ENCODE measurements at places on chromosomes 4 and X.

DNA sequence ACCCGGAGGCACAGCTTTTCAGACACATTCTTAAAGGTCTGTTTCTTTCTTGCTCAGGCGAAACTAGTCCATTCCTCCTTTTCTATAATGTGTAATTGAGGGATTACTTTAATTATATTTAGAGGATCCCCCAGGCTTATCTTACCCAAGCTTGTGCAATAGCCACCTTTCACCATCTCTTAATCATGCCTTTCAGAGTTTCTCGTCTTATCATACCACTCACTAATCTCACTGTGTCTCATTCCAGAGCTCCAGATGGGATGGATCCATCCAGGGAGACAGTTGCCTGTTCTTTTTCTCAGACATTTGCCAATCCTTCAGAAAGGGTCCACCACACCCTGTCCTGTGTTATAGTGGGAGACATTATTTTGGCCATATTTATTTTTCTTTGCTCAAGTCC, 12.5 kb downstream of the SPARCL1 start:
- no peak for DNase-seq

GRCh38 chrX:3603026-3603661, 110.3 kb downstream of the PRKX start:
- DNase-seq, result no peak

- no peak for DNase-seq
These were observed 58.8 kb upstream of the TRPC3 start for GRCh38 chr4:122010610-122011009.

DNA sequence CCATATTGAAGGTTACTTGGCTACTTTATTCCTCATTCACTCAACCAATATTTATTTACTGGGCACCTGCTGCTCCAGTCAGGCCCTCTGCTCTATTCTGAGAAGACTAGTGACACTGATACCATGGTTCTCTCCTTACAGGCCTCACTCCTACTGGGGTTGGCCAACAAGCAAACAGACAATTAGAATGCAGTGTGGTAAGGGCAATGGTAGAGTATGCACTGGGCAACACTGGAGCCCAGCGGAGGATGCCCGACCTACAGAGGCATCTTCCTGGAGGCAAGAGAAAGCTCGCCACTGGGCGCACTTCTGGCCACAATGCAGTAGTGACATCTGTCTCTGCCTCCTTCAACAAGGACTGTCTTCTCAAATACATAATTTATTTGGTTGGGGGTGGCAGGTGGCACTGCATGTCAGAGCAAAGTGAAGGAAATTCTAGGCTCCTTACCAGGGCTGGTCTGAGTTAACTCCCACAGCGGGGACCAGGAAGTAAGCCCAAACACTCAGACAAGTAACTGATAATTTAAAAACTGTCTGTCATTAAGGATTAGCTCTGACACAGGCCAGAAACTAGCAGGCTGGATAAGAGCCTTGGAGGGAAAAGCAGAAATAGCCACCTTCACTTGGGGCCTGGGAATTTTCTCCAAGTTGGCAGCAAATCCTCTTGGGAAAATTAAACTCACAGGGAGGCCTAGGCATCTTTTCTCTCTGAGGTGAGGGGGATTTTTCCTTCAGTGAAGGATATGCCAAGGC, 150.7 kb upstream of the EOLA2 start:
- DNase-seq, result no peak

DNA sequence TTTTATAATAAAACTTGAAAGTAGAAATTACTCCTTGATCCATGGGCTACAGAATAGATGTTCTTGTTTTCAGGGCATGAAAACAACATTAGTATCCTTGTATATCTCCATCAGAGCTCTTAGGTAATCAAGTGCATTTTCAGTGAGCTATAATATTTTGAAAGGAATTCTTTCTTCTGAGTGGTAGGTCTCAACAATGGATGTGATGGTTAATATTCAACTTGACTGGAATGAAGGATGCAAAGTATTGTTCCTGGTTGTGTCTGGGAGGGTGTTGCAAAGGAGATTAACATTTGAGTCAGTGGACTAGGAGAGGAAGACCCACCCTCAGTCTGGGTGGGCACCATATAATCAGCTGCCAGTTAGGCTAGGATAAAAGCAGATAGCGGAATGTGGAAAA, 100.1 kb downstream of the LCORL start:
- DNase-seq, result no peak

DNA sequence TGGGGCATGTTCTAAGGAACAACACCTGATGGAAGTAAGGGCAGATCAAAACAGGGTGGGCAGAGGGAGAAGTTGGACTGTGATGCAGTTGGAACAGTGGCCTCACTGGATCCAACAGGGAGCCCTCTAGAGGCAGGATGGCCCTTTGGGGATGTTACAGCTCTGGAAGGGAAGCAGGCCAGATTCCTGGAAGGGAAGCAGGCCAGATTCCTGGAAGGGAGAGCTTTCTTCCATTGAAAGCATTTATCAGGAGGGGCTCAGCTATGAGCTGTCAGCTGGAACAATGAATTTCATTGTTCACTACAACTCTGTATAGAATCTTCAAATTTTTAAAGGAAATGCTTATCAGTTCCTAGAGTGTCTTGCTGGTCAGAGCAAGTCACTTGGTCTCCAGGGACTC, 17.7 kb downstream of the IL15 start:
- DNase-seq, result no peak

- no peak for DNase-seq
These were observed 152.9 kb downstream of the PTTG2 start for GRCh38 chr4:38113132-38113531.

- no peak for DNase-seq
These were observed 63.5 kb downstream of the GEMIN8 start for GRCh38 chrX:13966071-13966792.

- DNase-seq, result no peak
These were observed 14.1 kb downstream of the CD40LG start for GRCh38 chrX:136662104-136662503.

DNA sequence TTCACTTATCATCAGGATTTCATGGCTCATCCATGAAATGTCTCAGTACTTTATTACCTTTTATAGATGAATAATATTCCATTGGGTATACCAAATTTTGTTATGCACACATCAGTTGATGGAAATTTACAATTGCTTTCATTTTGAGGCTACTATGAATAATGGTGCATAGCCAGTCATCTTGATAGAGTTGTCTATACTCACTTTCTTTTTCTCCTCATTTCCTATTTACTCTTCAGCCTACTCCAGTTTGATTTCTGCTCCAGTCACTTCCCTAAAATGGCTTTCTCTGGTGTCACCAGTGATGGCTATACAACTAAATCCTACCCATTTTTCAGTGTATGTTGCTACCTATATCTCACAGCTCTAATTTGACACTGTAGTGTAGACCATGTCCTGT, 743.5 kb upstream of the MAGEB2 start:
- no peak for DNase-seq

DNA sequence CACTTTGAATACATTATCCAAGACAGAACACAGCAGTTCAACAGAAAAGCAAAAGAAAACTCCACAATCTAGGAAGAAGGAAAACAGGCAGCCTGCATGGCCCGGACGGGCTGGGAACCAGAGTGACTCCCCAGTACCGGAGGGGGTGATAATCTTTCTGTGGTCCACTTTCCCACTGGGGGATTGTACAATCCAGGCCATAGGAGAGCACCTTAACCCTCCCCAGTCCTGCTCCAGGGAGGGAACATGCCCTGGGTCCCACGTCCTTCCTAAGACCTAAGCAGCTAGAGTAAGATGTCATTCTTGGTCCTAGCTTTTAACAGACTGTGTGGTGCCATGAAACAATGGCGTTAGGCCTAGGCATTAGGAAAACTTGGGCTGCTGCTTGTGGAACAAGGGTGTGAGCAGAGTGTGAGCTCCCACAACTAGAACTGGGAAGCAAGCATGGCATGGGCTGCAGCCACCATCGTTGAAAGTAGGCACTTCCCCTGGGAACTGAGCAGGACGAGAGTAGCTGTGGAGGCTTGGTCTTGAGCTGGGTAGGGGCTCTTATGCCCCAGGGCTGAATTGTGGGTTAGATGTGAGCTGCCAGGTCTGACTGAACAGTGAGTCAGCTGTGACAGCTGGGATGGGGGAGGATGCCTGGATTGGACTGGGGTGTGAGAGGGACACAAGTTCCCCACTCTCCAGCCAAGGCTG, 42.4 kb downstream of the NAT8L start:
- no peak for DNase-seq

- DNase-seq, result no peak
These were observed 83.2 kb upstream of the USP9X start for GRCh38 chrX:41002026-41002425.

- DNase-seq, result no peak
These were observed 82.1 kb downstream of the MAGEB10 start for GRCh38 chrX:27889878-27890277.

DNA sequence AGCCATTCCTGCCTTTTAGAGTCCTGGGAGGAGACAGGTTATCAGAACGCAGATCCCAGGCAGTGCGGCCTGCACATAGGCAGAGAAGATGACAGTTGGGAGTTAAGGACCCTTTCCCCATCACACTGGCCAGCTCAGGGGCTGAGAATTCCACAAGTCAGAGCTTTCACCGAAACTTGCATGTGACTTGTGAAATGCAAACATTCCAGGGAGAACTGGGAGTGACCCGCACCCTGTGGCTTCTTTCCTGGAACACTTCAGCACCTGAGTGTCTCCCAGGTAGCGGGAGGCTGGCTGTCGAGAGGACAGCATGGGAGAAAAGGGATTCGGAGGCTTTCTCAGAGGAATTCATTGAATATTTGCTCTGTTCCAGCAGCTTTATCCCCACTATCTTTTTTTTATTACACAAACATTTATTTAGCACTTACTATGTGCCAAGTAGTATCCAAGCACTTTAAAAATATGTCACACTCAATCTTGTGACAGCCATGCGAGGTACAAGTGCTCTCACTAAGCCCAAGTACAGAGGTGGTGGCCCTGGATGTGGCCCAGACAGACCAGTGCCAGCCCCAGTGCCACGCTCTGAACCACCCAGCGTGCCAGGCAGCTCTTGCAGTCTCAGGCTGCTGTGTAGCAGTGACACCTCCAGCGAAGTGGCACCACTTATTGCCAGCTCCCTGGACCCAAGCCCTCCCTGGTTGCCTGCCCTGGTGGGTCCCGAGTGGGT, 100.5 kb downstream of the PHKA2 start:
- no peak for DNase-seq

DNA sequence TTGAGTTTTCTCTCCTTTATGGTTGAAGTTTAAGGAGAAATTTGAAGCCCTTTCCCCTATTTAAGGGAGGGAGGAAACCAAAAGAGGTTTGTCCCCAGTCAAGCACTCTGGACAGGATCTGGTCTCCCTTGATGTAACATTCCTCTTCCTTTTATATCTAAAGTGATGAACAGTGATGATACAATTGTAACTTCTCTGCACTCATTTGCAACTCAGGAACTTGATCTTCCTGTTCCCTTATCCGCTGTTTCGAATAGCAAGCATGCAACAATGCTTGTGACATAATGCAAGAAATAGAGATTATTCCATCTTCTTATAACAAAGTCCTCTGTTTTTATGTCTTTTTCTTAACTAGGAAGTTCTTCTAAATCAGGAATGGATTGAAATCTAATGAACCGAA, 18.3 kb downstream of the ALPK1 start:
- DNase-seq, result no peak

GRCh38 chr4:163493643-163494359, 689 bp upstream of the TMA16 start:
- no peak for DNase-seq

- no peak for DNase-seq
These were observed 13.2 kb downstream of the CLDN34 start for GRCh38 chrX:9980401-9980800.

DNA sequence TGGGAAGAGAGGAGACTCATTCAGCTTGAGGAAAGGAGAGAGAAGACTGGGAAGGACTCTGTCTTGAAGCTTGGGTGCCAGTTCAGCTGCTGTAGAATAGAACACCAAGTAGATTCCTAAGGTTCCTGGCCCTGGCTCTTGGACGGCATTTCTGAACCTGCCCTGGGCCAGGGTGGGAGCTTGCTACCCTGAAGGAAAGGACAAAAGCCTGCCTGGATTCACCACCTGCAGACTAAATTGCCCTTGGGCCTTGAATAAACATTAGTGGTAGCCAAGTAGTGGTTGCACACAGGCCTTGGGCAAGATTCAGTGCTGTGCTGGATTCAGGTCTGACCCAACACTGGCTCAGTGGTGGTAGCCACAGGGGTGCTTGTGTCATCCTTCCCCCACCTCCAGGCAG, 588.4 kb upstream of the AMOT start:
- no peak for DNase-seq

DNA sequence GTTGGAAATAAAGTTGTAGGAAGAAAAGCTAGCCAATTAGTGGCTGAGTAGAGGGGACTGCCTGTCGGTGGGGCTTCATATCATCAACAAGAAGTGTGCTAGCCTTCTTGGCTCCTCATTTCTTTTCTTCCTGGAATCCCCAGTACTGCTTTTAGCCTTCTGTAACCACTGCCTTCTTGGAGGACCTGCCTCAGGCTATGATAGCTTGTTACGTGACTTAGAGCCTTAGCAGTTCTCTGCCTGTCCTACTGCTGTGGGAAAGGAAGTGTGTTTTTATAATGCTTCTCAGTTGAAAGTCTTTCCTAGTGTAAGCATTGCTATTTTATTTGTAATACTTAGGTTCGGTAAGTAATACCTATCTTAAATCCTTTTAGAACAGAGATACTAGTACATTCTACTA, 61.9 kb downstream of the LARP1B start:
- no peak for DNase-seq

DNA sequence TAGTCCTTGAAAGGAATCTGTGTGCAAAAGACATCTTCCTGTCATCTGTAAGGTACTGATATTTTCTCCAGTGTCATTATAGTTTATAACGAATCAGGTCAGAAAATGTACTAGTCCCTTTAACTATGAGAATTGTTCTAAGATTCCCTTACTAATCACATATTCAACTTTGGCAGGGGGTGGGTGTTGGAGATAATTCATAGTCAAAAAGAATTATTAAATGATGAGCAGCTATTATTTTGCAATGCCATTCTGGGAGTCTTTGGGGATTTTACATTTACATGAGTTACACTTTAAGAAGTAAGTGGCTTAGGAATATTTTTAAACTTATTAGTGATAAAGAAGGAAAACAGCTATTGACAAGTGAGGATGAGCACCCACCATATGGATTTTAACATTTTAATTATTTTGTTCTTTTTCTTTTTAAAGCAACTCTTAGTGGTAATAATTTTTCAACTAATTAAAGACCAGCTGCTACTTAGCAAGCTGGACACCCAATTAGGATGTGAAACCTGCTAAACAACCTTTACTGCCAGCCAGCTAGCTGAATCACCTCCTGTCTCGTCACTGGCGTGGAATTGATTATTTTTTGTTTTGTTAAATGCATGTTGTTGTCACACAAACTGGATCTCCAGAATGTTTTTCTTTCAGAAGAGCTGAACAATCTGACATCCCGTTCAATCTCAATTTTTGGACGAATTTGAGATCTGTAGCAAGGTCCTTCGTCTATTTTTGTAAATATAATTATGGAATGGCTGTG, 219.2 kb downstream of the ARAP2 start:
- DNase-seq, result no peak

Data from effector CD8-positive, alpha-beta T cell (primary cell).